Mesangial cell (primary cell): ENCODE measurements at places on chromosomes 5 and 9. TPM values are rescaled to one million over a fixed set of nuclear protein-coding genes. Genes with fewer than 3 reads are reported as not detected.

NR2F1 gene
- 42.4 and 71.4 TPM in 2 replicates for total RNA-seq

MARVELD2 gene
- total RNA-seq: 6.8 and 9.1 TPM in 2 replicates

FST gene
- 0.98 and 2.5 TPM in 2 replicates for total RNA-seq

OLFML2A gene
- 13.7 and 104 TPM in 2 replicates for total RNA-seq

PHF19 gene
- total RNA-seq: 22.1 and 121 TPM in 2 replicates

DIMT1 gene
- total RNA-seq: 30.3 and 33.4 TPM in 2 replicates
